HepG2 (cell line): ENCODE measurements at places on chromosomes 11 and 22. TPM values are rescaled to one million over a fixed set of nuclear protein-coding genes. Genes with fewer than 3 reads are reported as not detected.
A peak's percentile ranks its signal among the peaks of the same experiment; 100 is the strongest.

MS4A6E gene
- not detected in 2 replicates for total RNA-seq

OR6A2 gene
- total RNA-seq = not detected in 2 replicates

DNA sequence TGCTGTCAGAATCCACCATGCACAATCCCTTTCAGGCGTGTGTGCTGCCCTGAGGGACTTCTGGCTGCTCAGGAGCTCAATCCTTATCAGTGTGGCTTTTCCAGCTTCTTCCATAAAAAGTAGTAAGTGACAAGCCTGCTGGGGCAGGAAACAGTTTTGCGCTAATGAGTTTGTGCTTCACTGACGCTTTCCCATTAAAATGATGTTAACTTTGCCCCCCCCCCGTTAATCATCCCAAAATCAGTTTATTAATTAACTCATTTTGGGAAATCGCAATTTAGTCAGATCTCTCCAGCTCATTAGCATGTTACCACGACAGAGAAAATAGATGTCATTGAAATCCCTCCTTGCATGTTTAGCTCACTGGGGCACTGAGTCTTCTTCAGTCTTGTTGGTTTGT lies 186.5 kb upstream of the TENM4 start:
- DNase-seq = no peak

DNA sequence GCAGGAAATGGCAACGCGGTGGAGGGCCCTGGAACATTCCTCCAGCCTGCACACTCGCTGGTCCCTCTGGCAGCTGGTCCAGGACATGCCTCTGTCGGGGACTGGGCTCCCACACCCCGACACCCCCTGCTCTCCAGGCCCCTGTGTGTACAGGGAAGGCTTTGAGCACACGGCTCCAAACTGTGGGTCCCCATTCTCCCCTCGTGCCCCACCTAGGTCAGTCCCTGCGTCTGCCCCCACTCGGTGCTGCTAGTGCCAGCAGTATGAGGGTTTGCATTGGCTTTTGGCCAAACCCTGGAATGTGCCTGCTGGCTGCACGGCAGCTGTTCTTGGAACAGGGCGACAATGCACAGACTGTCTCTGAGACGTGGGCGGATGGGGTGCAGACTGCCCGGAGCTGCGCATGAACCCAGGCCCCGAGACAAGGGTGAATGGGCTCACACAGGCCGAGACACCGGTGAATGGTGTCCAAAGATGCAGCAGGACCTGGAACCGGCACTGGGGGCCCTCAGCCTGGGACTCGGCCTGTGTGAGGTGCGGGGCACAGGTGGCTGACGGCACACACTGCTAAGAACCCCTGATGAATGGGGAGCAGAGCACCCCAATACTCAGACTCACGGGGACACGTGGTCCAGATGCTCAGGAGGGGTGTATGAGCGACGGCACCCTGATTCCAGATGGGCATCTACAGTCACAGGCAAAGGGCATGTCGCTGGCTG lies 7.5 kb upstream of the SYT8 start:
- peak; percentile 70 for DNase-seq

DNA sequence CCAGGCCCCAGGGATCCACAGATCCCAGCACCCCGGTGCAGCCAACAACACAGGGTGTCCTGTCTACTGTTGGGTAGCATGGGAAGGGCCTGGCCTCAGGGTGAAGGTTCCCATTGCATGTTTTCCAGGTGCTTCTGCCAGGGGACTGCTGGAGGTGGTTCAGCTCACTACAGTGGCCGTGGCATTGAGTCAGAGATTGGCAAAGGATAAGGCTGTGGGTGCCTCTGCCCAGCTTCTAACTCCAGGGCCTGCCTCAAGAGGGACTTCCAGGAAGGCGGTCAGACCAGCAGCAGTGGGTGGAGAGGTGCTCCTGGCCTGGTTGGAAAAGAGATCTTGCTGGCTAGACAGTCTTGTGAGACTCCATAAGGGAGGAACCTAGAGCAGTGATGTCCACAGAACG lies 20.9 kb downstream of the CSNK1E start:
- DNase-seq = no peak

DNA sequence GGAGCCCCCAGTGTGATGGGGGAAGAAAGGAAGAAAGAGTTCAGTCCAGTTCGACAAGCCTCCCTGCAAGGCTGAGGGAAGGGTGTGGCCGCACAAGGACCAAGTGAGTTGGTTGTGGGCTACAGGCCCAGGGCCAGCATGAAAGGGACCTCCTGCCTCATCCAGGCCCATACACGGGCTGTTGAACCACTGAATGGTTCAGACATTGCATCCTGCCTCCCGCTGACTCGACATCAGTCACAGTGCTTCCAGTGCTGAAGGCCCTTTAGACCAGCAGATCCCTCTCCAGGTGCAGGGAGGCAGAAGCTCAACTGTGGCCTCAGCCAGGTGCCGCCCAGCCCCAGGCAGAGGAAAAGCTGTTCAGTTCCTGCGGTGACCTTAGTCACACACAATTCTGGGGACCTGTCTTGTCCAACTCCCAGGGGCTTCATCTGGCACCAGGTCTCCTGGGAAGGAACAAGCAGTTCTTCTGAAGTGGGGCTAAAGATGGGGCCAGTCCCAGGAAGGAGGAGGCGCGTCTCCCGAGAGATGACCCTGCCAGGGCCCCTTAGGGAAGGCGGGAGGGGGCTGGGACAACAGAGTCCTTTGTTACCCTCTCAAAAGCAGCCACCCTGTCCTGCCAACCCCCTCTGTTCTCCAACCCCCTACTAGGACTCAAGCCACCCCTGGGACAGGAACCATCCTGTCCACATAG lies 6.6 kb downstream of the ARRB1 start:
- DNase-seq = no peak

DNA sequence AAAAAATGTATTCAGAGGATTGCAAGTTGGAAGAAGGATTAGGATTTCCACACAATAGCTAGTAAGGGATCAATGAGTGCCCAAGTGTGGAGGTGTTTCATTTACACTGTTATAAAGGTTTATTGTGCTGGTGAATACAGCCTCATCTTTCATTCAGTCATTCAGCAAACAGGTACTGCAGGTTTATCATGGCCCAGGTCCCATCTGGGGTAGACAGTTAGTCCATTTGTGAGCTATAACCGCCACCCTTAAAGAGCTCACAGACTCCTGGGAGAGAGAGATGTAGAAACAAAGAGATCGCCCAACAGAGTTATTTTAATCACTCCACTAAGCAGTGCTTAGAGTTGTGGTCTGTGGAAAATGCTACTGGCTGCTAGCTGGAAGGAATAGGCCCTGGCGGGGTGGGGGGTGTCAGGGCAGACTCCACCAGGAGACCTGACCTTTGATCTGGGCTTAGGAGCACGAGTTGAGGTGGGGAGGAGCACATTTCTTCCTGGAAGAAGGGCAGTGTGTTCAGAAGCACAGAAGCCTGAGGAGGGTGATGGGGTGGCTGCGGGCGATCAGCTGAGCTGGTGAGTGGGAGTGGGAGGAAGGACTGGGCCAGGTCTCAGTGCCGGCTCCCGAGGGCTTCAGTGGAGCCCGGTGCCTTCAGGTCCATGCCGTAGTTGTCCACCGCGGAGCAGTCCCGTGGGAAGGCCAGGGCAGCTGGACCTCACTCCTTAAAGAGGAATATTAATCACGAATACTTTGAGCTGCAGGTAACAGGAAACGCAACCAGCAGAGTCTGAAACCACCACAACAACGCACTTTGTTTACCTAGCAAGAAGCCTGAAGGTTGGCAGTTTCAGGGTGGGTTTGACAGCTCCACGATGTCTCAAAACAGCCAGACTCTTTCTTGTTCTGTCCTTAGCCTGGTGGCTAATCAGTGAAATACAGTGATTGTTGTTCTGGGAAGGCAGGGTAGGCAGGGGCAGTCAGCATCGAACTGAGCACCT lies 11.2 kb downstream of the TOM1 start:
- DNase-seq = peak; percentile 68

DNA sequence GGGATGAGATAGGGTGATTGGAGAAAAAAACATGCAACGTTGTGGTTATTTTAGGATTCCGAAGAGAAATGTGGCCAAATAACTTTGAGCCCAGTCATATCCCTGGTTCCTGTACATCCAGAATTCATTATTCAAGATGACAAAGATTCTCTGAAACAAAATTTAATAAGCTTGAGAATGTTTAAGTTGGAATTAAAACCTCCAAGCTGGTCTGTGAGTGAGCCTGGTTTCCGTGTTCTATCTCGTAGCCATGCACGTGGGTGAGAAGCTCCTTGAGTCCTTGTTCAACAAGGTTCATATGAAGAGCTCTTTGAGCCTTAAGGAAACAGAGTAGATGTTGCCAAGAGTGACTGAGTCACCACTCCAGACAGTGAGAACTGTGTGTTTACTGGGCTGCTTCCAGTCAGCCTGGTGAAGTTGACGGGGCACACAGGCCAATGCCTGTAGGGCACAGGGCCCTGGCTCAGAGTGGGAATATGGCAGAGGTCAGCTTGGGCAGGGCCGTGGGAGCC lies 206.5 kb downstream of the NAV2 start:
- DNase-seq = no peak
